ENCODE measurements at places on chromosomes 2 and 18. TPM values are rescaled to one million over a fixed set of nuclear protein-coding genes. Genes with fewer than 3 reads are reported as not detected.

- no peak for DNase-seq
Observed at GRCh38 chr18:54148151-54148550, 76.3 kb downstream of the MBD2 start.

DNA sequence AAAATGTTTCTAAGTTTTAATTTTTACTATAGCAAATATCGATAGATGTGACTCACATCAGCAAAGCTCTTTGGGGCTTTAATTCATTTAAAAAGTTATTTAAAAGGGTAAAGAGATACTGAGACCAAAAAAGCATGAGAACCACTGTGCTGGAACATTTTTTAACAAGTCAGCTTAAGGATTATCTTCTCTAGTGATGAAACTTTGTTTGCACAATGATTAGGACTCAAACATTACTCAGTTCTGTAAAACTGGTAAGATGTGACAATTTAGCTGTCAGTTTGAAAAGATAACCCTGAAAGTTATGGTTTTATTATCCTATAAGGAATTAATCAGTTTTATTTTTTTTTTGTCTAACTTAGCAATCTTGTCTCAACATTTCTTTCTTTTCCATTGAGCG is 301.4 kb downstream of the TSN start:
- no peak for DNase-seq

DNA sequence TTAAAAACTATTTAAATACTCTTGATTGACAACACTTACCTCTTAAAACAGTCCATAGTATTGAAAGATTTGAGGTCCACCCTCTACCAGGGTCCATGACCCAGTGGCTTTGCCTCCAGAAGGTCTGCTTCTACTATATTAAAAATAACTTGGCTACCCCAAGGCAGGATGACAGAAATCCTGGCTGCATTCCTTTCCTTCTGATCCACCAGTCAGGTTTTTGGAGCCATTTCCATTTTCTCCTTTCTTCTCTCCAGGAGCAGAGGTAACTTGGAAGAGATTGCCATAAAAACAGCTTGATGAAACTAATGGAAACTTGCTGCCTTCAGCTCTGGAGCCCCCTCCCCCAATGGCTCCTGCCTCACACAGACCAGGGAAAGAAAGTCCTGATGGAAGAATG is 2.6 kb upstream of the FAM171B start:
- DNase-seq: no peak

DNA sequence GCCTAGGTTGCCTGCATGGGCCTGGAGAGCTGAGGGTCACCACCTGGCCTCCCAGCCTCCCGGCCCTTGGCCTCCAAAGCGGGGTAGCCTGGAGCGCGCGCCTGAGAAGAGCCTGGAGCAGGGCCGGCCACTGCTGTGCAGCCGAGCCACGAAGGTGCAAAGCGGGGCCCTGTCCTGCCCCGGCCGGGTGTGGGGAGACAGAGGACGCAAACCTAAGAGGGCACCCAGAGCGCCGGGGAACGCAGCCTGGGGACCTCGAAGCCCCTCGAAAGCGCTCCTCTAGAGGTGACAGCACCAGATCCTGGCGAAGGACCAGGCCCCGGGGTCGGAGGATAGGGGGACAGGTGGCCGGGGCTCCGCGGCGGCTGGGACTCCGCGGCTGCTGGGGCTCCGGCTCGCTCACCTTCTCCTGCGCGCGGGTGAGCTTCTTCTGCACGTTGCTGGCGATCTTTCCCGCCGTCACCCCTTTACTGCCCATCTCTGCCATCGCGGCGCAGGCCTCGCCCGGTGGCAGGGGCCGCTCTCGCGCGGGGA is 430 bp downstream of the BIN1 start:
- DNase-seq: peak; percentile 53

- no peak for DNase-seq
Observed at GRCh38 chr2:151570191-151570590, 160.5 kb downstream of the RIF1 start.

DNA sequence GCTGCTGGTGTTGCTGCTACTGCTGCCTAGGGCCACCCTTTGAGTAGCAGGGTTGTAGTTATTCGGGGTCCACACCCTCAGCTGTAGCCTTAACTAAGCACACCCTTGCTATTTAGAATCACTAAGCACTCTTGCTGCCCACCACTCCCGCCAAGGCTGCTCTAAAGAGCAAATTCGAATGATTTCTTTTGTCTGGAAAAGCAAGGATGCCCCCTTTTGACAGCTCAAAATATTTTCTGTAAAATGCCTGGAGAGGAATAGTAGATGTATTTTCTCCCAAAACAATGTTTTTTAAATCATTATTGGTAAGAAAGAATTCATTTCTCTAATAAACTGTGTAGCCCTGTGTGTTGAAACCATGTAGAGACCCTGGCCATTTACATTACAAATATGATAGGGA is 80.8 kb upstream of the PAPOLG start:
- no peak for DNase-seq

DNA sequence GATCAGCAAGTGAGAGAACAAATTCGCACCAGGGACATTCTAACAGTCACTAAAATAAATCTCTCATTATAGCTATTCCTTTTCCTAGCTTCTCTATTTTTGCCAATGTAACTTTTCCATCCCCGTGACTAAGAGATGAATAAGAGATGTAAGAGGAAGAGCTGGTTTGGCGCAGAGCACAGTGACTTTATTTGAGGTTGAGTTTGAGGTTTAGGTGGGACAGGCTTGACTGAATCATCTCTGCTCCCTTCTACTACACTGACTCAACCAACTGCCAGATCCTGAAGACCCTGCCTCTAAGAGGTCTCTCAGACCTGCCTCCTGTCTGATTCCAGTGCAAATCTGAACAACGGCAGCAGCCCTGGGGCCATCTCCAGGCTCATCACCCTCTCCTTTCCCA is 28.0 kb downstream of the RFX8 start:
- no peak for DNase-seq

DNA sequence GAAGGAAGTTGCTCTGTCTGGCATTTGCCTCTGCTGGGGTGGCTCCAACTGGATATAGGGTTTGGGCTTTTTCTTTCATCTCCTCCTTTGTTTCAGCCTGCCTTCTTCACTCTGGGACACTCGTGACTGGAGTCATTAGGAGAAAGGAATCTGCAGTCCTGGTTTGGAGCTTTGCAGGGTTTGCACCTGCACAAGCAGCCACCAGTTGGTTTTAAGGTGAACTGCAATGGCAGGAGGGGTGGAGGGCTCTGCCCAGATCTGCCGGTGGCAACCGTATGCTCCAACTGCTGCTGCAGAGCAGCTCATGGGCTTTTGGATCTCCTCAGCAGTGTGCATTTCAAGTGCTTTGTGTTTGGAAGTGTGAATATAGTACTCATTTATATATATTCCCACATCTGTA is 131.3 kb upstream of the MGAT5 start:
- no peak for DNase-seq

DNA sequence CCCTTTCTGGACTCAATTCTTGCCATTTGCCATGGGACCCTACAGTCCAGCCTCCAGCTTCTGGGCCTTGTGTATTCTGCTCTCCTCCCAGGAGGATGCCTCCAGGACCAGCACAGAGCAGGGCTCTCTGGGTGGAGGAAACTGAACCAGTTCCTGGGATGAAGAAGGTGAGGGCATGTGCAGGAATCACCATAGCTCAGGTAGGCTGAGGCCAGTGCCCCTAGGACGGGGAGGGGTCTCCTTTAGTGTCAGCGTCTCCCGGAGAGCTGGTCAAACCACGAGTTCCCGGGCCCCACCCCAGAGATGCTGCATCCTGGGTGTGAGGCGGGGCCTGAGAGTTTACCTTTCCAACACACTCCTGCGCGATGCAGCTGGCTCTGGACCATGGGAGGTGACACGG is 5.8 kb upstream of the PRELID3A start:
- no peak for DNase-seq

GRCh38 chr2:20216130-20217025 is 8.6 kb downstream of the SDC1 start:
- DNase-seq: no peak

DNA sequence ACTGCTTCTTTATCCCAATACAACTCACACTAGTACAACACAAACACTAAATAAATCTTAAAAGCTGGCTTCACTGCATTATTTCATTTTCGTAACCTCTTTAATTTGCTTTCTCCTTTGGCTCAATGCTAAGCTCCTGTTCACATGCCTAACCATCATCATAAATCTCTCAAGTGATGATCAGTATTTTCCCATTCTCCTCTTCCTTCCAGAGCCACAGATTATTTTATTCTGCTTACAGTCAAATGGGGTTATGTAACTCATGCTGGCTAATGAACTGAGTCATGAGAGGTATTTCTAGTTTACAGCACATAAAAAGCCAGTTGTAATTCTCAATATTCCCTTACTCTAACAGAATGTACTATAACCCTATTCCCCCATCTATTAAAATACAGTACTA is 350.4 kb upstream of the ZC3H15 start:
- no peak for DNase-seq

- DNase-seq: no peak
Observed at GRCh38 chr2:153890576-153890975, 18.9 kb downstream of the GALNT13 start.

- DNase-seq: no peak
Observed at GRCh38 chr18:62499263-62499650, 23.6 kb upstream of the ZCCHC2 start.

The LRATD1 gene
- not detected for total RNA-seq

The MC5R gene
- total RNA-seq: not detected

The MORN2 gene
- total RNA-seq: 2.2 TPM

The DOK6 gene
- total RNA-seq: not detected

The SERPINB7 gene
- not detected for total RNA-seq

The SPEG gene
- 23.6 TPM for total RNA-seq

The ZNF892 gene
- total RNA-seq: 4.8 TPM

Data from activated naive CD8-positive, alpha-beta T cell treated with anti-CD3 and anti-CD28 coated beads, Interleukin-2, amount 10 ng/mL, durations not matched to agents 7 days and 5 days (primary cell).